ENCODE measurements at places on chromosomes 7 and 10.
A peak's percentile ranks its signal among the peaks of the same experiment; 100 is the strongest.

GRCh38 chr7:140506788-140507464 is 27.6 kb upstream of the MKRN1 start:
- peak; percentile 22 for DNase-seq

- no peak for DNase-seq
Measured at GRCh38 chr10:33937036-33937730, 602.7 kb upstream of the NRP1 start.

DNA sequence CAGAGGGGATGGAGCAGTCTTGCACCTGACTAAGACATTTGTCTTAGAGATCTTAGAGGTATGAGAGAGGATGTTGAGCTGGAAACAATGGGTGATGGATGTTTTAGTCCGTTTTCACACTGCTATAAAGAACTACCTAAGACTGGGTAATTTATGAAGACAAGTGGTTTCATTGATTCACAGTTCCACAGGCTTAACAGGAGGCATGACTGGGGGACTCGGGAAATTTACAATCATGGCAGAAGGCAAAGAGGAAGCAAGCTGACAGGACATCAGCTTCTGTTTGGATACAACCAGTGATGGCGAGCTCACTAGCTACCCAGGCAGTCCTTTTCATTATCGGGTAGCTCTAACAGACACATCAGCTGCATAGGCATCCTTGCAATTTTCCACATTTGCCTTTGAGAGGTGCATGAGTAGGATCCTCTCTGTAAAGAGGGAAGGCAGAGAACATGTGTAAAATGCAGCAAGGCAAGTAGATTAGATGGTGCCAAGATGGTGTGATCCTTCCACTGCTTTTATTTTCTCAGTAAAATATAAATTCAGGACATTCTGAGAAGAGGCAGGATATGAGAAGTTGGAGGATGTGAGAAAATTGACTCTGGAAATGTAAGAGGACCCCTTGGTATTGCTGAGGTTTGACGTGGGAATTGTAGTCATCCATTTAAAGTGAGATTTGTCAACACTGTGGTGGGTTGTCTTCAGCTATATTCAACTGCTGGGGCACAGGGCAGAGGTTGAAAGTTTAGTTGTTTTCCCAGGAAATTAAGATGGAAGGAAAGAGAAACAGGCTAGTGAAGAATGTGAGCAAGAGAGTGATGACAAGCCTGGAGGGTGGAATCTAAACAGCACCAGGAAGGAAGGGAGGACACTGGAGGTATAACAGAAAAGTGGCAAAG is 1140.0 kb upstream of the AUTS2 start:
- no peak for DNase-seq

DNA sequence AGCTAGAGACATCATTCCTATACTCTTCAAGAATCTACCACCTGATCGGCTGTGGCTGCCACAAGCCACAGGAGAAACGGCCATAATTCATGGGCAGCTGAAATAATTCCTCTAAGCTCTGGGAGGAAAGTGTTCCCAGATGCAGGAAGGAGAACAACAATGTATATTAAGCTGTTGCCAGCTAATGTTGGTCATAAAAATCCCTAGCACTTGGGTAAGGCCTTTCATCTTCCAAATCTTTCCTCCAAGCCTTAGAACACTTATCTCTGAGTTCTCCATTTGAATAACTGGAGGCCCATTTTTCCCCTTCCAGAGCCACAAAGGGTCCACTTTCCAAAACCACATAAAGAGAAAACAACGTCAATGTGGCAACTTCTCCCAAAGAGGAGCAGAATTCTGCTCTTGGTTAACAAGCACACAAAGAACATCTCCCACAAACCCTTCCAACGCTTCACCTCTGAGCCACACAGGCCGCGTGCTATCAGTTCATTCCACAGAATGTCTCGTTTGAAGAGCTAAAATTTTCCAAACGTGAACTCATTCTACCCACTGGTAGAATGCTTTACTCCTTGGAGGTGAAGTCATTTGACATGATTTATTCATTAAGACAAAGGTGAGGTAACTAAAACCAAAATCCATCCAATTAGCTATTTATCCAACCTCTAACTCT is 11.2 kb downstream of the KCNMA1 start:
- DNase-seq, result peak; percentile 63

- DNase-seq, result no peak
Measured at GRCh38 chr10:2425320-2425719, 642.0 kb upstream of the PFKP start.

- DNase-seq, result no peak
Measured at GRCh38 chr10:36332926-36333325, 690.8 kb upstream of the FZD8 start.

- no peak for DNase-seq
Measured at GRCh38 chr7:136009488-136010079, 32.4 kb upstream of the MTPN start.

DNA sequence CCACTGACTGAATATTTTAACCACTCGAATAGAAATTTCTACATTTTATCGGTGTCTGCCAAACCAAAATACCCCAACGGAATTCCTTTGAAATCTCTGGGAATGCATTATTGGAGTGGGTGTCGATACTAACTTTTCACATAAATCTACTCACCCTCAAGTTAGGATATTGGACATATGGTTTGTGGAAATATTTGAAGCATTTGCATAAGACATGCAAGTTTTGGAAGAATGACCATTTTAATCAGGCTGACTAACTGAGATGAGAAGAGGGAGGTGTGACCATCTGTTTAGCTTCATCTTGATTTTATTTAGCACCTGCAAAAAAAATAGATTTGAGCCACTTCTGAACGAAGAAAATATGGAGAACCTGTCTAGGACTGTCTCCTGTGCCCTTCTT is 61.2 kb downstream of the KLF6 start:
- DNase-seq, result no peak

- DNase-seq, result peak; percentile 93
Measured at GRCh38 chr10:93465806-93466675, 16.1 kb downstream of the MYOF start.

- DNase-seq, result no peak
Measured at GRCh38 chr7:84624927-84625326, 430.3 kb upstream of the SEMA3A start.

DNA sequence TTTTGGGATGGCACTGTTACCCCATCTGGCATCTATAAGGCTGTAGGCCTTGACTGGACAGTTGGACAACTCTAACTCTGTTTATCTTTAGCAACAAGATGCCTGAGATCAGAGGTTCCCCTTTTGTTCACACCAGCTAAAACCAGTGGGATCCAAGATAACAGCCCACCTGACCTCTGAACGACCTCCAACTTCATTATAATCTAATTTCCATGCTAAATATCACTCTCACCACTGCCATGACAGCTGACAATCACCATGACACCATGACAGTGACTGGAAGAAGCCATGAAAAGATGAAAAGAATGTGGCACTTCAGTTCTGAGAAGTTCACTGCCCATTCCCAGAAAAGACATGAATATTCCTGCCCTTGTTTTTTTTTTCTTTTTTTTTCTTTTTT is 281.4 kb upstream of the TAC1 start:
- DNase-seq, result no peak

DNA sequence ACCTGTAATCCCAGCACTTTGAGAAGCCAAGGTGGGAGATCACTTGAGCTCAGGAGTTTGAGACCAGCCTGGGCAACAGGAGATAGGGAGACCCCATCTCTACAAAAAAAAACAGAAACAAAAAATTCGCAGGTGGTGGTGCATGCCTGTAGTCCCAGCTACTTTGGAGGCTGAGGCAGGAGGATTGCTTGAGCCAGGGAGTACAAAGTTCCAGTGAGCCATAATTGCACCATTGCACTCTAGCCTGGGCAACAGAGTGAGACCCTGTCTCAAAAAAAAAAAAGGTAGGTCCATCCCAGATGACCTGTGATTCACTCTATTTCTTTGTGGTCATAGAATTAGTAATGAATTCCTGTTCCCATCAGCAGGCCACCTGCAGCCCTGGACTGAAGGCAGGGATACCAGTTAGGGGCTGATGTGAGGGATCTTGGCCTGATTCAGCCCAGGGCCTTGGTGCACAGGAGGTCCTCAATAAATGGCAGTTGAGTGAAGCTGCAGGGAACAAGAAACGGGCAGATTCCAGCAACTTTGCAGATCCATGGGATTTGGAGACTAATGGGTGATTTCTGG is at the start of gene MYH16:
Gene MYH16 (plus strand): TSS at position 364 of the 570 bp plus-strand sequence.
- DNase-seq, result no peak

- no peak for DNase-seq
Measured at GRCh38 chr10:35562427-35562826, 42.7 kb upstream of the GJD4 start.

DNA sequence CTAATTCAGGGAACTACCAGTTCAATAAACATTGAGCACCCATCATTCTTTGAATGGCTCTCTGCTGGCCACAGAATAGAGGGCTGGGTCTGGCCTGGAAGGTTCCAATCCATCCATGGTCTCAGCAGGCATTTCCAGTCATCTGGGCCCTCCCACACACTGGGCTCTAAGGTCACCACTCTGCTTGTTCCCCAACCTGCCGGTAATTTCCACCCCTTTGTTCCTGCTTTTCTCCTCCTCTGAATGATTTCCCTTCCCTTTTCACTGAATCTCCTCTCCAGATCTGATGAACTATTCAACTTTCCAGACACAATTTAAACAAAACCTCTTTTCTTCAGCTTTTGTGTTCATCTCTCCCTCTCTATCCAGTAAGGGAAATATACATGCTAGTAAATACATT is 2.6 kb downstream of the BZW2 start:
- DNase-seq, result no peak

DNA sequence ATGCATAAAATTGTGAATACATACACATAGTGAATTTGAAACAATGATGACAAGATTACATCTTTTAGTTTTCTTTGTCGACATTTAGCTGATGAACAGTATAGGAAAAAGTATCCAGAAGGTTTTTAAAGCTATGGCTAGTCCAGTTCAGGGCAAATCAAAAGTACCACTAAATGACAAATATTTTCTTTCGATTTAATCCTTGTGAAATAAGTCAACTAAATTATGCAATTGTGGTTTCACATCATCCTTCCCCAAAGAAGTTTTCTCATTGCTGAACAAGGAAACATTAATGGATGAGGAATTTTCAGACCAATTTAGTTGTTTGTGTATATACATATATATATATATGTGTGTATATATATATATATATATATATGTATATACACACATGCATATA is 774.0 kb downstream of the DNAJB9 start:
- no peak for DNase-seq

DNA sequence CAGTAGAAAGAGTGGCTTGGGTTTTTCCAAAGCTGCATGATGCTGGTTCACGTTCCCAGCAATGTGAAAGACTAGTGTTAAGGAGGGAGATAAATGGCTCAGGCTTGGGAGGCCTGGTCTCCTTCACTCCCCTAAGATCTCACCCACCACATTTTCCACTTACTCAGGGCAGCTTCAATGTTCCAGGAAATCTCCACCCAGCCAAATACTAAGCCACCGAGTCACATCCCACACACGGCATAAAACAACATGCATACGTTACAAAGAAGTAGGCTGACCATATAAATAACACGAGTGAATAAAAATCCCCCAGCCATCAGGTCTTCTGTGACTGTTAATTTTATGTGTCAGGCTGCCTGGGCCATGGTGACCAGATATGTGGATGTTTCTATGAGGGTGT is 303.5 kb downstream of the SFMBT2 start:
- DNase-seq, result peak; percentile 6

GRCh38 chr10:127983344-127984100 is 76.6 kb downstream of the PTPRE start:
- no peak for DNase-seq

- DNase-seq, result no peak
Measured at GRCh38 chr10:100812978-100813377, 67.6 kb downstream of the PAX2 start.

DNA sequence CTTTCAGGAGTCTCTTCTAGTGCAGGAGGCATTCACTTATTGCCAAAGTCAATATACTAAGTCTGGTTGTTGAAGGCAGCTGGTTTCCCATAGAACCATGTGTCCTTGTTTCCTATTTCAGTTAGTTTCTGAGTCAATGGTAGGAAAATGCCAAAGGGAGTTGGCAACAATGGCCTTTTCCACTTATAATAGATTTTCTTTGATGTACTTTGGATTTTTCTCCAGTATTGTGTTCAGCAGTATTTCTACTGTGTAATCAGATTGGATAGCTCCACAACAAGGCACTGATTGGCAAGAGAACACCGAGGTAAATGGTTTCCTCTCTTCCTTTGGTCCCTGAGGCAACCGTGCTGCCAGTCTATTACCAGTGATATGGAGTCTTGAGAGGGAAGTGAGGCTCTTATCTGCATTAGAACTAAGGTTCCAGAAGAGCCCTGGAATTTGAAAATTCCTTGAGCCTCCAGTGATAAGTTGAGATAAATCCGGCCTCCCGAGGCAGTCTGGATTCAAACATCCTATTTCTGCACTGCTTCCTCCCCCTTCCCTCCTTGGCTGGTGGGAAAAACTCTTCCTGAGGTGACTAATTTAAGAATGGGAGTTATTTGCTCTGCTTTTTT is 7.9 kb upstream of the SEPTIN7 start:
- DNase-seq, result no peak

DNA sequence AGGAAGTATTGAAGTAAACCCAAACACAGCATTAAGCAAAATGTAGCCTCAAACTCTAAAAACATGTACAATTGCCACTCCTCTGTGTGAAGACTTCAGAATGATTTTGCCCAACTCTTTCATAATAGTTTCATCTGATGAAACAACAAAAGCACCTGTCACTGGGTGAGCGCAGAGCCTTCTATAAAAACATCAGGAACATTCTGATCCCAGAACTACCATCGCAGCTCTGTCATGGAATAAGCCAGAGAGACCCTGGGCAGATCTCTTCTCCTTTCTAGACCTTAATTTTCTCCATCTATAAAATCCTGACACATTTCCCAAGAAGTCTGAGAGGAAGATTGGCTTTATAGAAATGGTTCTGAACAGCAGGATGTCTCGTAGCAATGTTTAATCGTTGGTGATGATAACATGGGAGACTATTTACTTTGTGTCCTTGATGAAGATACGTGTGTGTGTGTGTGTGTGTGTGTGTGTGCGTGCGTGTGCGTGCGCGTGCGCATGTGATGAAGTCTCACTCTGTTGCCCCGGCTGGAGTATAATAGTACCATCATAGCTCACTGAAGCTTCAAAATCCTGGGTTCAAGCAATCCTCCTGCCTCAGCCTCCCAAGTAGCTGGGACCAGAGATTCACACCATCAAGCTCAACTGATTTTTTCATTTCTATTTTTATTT is 198.0 kb downstream of the KIAA1217 start:
- no peak for DNase-seq

DNA sequence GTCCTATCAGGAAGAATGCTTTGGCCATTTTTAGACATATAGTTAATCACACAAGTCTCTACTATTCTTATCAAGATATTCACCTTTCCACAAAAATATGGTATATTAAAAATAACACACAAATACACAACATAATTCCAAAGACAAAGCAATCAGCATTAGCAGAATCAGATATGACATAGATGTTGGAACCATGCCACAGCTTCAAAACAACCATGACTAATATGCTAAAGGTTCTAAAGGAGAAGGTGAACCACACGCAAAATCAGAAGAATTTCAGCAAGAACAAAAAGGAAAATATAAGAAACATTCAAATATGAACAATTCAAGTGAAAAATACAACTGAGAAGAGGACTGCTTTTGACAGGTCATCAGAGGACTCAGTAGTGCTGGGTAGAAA is 670.2 kb upstream of the SORCS1 start:
- DNase-seq, result no peak
